Activated CD8-positive, alpha-beta T cell treated with anti-CD3 and anti-CD28 coated beads for 36 hours (primary cell): ENCODE measurements at places on chromosomes 5 and 9. TPM values are rescaled to one million over a fixed set of nuclear protein-coding genes. Genes with fewer than 3 reads are reported as not detected.

- no peak for DNase-seq
Measured at GRCh38 chr9:14018081-14018480, 295.9 kb downstream of the NFIB start.

DNA sequence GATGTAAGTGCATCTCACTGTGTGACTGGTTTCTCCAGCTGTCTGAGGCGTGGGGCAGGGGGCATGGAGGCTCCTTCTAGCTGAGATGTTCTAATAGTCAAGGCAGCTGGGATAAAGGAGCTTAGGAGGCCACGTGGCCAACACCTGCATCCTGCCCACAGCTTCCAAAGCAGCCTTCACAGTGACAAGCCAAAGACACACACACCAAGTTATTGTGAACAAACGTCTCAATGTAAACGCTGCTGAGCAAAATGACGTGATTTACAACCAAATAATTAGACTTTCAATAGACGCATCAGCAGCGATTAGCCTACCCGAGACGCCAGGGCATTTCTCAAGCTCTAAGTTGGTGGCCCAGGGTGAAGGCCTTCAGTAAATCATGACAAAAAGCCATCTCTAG, 23.2 kb upstream of the SLC25A51 start:
- DNase-seq, result no peak

- no peak for DNase-seq
Measured at GRCh38 chr9:34963552-34963951, 5.5 kb downstream of the PHF24 start.

GRCh38 chr5:1522601-1523479, 920 bp downstream of the LPCAT1 start:
- no peak for DNase-seq

GRCh38 chr5:93192087-93192486, 388.9 kb downstream of the NR2F1-AS1 start:
- DNase-seq, result no peak

DNA sequence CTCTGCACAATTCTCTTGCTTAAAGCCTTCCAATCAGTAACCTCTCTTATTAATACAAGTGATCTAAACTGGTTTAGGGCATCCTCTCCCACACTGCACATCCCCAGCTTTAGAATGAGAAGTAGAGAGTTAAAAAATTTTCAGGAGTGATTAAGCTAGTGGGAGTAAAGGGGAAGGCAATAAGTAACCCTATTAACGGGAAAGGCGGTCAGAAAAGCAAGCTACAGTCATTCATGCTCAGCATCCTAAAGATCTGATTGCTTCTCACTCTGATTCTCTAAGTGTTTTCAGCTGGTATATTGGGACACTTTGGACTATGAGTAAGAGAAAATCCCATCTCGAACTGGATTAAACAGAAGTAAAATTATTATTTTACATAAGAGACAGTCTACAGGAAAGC, 15.8 kb downstream of the CDH6 start:
- DNase-seq, result no peak

GRCh38 chr5:148437249-148437648, 53.5 kb downstream of the FBXO38 start:
- peak; percentile 35 for DNase-seq

DNA sequence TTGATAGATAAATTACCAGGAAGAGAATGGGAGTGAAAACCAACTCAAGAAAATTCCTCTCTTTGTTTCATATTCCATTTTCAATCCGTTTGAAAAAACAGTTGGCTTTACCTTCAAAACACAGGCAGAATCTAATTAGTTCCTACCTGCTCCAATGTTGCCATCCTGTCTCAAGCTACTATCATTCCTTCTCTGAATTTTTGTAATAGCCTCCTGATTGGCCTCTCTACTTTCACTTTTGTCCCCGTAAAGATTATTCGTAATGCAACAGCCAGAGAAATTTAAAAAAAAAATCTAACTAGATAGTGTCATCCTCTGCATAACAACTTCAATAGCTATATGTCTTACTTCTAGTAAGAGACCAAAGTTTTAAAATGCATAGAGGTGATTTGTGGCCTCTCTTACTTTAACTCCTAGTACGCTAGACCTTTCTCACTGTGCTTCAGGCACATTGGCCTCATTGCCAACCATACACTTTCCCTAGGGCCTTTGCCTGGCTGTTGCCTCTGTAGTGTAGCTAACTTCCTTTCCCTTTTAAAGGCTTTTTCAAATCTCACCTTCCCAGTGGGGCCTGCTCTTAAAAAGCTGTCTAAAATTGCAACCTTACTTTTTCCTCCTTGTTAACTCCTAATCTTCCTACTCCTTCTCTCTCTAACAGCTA, 311.3 kb upstream of the GRIN3A start:
- no peak for DNase-seq

DNA sequence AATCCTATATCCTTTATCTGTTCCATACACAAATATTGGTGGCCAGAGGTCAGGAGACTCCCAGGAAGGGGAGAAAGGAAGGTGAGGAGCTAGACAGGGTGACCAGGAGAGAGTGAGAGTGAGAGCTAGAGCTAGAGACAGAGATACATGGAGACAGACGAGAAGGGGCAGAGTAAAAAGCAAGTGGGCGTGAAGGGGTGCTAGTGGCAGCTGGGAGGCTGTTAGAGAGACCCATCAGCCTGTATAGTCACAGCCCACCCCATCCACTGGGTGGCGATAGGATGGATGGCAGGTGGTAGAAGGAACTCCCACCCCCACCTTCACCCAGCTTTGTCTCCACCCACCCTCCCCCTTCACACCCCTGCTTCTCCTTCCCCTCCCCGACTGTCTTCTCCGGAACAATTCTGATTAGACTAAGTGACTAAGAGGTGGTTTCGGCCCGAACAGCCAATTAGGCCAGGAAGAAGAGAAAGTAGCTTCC, 32.8 kb downstream of the PCDH1 start:
- DNase-seq, result peak; percentile 69

DNA sequence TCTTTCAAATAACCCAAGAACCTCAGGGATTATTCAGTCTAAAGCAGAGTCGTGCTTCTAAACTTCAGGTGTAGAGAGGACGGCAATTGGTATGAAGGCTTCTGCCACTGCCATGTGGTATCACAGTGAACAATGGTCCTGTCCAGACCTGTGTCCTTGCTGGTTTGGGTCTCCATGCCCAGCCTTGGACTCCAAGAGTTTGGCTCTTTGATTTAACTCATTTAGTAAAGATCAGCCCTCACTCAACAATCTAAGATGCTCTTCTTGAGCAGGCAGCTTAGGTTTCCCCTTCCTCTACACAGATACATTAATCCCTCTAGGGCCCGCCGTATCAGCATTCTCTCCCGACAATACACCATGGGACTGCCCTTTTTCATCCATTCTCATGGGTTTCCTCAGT, 518.0 kb downstream of the RAB3C start:
- DNase-seq, result no peak

GRCh38 chr5:10333154-10334006, 20.1 kb upstream of the MARCHF6 start:
- peak; percentile 22 for DNase-seq

GRCh38 chr5:44847206-44847852, 38.6 kb downstream of the MRPS30 start:
- no peak for DNase-seq

GRCh38 chr9:126495411-126496180, 118.1 kb upstream of the LMX1B start:
- no peak for DNase-seq

DNA sequence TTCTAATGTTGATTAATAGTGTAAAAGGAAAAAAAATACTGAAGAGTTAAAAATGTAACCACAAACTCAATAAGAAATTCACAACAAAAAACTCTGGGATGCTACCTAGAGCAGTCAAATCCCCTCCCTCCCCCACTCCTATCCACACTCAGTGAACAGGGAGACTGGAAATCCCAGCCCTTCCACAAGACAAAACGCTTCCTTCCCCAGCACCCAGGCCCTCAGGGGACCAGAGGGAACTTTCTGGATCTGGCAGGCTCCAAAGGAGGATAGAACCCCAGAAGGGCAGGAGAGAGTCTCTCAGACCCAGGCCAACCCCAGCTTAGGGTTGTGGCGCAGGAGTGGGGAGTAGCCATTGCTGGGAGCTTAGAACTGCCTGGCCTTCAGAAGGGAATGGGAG, 55.0 kb downstream of the DCP2 start:
- DNase-seq, result no peak

KIF27 gene
- 3.4 TPM for total RNA-seq

FAM219A gene
- 9.2 TPM for total RNA-seq

MARCOL gene
- total RNA-seq, result not detected

JMY gene
- total RNA-seq, result 6.3 TPM

GLRA1 gene
- total RNA-seq, result not detected
